RPMI7951 (cell line): ENCODE measurements at places on chromosomes 2 and 18.
A peak's percentile ranks its signal among the peaks of the same experiment; 100 is the strongest.

- no peak for DNase-seq
Observed at GRCh38 chr2:85163675-85164074, 30.5 kb downstream of the TCF7L1 start.

GRCh38 chr18:72652990-72653593 lies 109.0 kb upstream of the CBLN2 start:
- peak; percentile 33 for DNase-seq

DNA sequence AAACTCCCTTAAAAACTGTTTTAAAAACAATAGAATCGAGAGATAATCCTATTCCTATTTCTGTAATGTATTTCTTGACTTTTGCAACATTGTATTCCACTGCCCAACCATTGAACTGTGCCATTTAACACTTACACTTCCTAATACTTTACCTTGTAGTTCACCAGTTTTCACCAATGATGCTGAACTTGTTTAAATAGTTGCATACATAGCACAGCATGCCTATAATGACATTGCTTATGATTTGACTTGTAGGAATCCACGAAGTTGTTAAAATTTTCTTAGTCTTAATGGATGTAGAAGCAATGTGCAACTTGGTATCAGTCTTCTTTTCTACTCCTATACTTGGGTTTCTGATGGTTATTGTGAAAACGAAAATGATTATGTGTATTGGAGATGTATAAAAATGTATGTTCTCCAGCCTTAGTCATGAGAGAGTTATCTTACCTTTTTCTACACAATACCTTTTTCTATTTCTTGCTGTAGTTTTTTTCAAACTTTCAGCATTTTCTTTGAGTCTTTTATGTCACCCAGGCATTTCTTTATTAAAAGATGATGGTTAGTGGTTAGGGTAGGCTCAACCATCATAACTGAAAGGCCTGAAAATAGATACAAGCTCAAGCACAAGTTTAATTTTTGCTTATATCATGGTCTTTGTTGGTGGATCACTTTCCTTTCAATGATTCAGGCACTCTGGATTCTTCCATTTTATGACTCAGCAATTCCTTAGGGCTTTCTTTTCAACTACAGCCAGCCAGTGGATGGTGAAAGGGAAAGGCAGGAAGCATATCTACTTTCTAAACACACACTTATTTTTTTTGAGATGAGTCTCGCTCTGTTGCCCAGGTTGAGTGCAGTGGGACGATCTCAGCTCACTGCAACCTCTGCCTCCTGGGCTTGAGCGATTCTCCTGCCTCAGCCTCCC lies 9.4 kb downstream of the GPD2 start:
- peak; percentile 86 for DNase-seq

- peak; percentile 43 for DNase-seq
Observed at GRCh38 chr2:216319771-216320170, 52.5 kb downstream of the MARCHF4 start.

DNA sequence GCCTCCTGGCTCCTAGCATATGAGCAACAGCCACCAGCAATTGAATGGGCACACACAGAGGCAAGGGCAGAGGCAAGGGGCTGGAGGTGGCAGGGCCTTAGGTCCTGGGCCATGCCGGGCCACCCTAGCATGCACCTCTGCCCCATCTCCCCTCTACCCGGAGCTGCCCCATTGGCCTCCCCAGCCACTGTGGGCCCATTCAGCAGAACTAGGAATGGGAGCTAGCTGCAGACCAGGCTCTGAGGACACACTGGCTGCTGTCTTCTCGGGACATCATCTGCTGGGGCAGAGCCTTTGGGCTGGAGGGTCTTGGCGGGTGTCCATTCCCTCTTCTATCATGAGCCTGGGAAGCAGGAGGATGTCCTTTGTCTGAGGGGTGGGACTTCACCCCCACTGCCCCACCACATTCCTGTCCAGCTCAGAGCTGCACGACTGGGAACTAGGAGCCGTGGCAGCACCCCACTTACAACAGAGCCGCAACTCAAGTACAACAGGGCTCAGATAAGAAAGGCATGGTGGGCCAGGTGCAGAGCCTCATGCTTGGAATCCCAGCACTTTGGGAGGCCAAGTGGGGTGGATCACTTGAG lies 800 bp downstream of the VIL1 start:
- no peak for DNase-seq

GRCh38 chr2:75288760-75289159 lies 89.4 kb upstream of the TACR1 start:
- no peak for DNase-seq

GRCh38 chr2:102983786-102984185 lies 222.0 kb downstream of the TMEM182 start:
- no peak for DNase-seq

- no peak for DNase-seq
Observed at GRCh38 chr2:197704434-197705120, 592 bp upstream of the MARS2 start.

- DNase-seq = no peak
Observed at GRCh38 chr18:62590799-62591590, 68.2 kb downstream of the ZCCHC2 start.

GRCh38 chr2:174054926-174055325 lies 89.8 kb upstream of the SP3 start:
- peak; percentile 15 for DNase-seq

DNA sequence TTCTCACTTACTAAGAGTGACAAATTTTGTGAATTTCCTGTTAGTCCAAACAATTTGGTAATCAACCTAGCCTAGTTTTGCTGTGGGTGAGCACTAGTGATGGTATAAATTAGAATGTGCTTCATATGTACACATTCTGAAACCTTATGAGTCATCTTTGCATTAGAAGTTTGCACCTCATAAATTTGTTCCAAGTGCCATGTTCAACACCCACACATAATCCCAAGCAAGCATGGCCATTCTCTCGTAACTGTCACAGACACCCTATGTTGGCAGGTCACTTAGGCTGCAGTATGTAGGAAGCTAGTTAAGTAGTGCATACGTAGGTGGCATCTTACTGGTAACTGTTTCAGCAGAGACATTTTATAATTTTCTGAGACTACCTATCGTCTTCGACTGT lies 46.9 kb downstream of the NAB1 start:
- DNase-seq = no peak

GRCh38 chr2:12035956-12036639 lies 289.7 kb downstream of the LPIN1 start:
- DNase-seq = no peak

GRCh38 chr2:170517538-170517937 lies 197.6 kb upstream of the SP5 start:
- no peak for DNase-seq

DNA sequence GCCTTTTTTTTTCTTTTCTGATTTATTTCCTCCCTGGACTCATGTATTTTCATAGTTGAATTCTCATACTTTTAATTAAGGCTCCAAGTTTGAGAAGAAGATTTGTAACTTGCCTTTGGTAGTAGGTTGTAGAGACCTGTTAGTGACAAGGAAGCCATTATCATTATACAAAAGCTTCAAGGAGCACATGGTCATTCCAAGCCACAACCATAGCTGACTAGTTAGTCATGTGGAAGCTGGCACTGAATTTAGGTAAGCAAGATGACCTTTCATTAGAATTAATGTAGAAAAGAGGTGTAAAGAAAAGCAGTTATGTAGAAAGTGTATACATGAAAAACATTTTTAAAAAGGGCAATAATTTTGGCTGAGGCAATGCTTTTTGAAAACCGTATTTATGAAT lies 89.7 kb downstream of the LRP1B start:
- no peak for DNase-seq

GRCh38 chr2:84856787-84857186 lies 24.1 kb downstream of the TRABD2A start:
- no peak for DNase-seq

- DNase-seq = peak; percentile 40
Observed at GRCh38 chr2:31324016-31324633, 90.2 kb downstream of the EHD3 start.

- DNase-seq = peak; percentile 34
Observed at GRCh38 chr2:163264341-163264740, 425.8 kb upstream of the KCNH7 start.

GRCh38 chr18:23718243-23718720 lies 29.0 kb downstream of the LAMA3 start:
- DNase-seq = peak; percentile 35

DNA sequence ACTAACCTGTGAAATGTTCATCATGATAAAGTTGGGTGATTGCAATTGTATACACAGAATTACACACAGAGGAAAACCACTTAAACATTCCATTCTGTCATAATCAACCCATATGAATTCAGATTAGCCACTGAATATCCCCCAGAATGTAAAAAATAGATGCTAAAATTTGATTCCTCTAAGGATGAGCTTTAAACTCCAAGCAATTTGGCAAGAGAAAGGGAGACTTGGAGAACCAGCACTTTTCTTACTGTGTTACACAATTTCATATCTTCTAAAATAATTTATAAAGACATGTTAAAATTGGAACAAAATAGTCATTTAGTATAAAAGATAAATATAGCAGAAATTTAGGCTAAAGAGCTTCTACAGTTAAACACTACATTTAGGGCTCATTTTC lies 146.3 kb upstream of the LMAN1 start:
- DNase-seq = no peak

DNA sequence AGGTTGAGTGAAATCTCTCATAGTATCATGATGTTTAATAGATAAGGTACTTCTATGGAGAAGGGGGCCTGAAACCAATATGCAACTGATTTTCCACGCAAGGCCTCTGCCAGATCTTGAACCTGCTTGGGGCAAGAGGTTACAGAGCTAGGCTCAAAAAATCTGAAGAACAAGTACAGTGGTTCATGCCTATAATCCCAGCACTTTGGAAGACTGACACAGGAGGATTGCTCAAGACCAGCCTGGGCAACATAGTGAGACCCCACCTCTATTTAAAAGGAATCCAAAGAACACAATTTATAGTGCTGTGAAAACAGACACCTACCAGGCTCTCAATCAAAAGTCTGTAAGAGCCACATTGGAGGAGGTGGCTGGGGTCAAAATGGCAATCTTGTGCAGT lies 28.6 kb downstream of the HADHA start:
- no peak for DNase-seq

DNA sequence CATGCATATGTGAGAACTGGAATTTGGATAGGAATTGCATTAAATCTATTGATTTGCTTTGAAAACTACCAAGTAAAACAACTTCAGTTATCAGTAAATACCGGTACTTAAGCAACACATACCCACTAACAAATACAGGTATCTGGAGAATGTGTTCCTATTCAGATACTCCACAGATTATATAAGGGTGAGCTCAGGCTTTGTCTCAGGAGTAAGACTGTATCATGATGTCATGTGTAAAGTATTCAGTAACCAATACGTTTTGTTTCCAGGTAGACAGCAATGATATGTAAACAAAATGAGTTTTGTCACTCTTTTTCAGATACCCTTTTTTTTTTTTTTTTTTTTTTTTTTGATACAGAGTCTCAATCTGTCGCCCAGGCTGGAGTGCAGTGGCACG lies 74.8 kb downstream of the DSC3 start:
- no peak for DNase-seq

GRCh38 chr2:202460119-202460518 lies 84.0 kb downstream of the BMPR2 start:
- DNase-seq = no peak

DNA sequence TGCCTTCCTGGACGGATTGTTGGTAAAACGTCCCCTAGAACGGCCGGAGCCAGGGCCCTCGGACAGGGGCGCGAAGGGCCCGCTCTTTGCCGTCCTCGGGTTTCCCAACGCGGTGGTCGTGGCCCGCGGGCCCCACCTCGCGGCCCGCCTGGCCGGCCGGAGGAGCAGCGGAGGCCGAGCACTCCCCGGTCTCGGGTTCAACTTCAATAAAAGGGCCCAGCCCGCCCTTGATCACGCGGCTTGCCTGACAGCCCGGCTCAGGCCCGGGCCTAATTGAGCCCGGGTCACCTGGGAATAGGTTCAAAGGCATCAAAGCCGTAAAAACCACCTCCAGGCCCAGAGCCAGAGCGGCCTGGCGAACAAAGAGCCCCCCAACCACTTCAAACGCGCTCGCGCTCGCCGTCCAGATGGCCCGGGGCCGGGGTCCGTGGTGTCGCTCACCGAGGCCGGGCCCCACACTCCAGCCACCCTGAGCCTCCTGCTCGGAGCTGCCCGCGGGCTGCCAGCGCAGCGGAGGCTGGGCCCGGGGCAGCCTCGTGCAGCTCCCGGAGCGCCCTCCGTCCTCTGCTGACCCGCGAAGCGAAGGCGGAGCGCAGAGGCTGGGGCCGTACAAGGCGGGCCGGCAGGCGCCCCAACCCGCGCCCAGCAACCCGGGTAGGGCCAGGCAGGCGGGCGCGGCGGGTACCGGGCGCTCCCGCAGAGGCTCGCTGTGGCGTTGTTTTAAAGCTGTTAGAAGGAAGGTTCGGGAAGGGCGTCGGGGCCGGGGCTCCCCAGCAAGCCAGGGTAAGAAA lies 1.1 kb upstream of the TWIST2 start:
- DNase-seq = peak; percentile 44

- peak; percentile 99 for DNase-seq
Observed at GRCh38 chr2:233350708-233351107, 3.6 kb upstream of the DGKD start.

GRCh38 chr2:172783165-172783898 lies 47.7 kb downstream of the RAPGEF4 start:
- peak; percentile 100 for DNase-seq

GRCh38 chr18:71405169-71405809 lies 1116.4 kb downstream of the SOCS6 start:
- DNase-seq = no peak

DNA sequence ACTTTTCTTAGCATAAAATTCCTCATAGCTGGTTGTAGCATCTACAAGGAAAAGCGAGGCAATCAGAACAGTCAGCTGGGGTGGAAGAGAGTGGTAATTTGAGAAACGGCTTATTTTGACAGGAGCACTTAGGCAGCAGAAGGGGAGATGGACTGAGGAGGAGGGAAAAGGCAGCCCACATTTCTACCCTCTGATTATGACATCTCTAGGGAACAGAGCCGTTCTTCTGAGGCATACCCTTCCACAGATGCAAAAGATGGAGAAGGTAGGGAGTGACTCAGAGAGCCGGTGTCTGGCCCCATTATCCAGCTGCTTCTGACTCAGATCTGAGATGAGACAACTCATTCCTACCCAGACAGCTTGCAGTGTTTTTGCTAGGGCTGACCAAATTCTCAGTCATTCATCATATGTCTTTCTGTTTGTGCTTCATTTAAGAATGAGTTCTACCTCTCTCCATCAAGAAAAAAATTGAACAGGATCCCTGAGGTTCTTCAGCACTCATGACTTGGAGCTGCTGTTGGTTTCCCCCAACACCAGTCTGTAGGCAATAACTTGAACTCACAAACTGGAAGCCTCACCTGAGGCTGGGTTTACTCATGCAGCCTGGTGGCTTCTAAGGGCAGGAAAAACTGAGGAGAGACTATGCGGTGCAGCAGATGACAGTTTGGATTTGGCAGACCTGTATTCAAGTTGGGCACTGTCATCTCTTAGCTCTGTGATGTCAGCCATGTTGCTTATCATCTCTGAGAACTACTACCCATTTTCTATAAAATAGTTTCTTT lies 15.9 kb upstream of the SEC11C start:
- DNase-seq = peak; percentile 81

GRCh38 chr2:17272652-17273525 lies 245.4 kb downstream of the RAD51AP2 start:
- DNase-seq = no peak

GRCh38 chr18:47050468-47050867 lies 15.0 kb upstream of the ELOA2 start:
- peak; percentile 40 for DNase-seq
